Stimulated activated CD4-positive, alpha-beta T cell treated with anti-CD3 and anti-CD28 coated beads, Interleukin-12 subunit alpha, Interleukin-12 subunit beta, amount 100 ng/mL, for 24 hours (primary cell): ENCODE measurements at places on chromosomes 12 and 14.

GRCh38 chr14:104435147-104436046, 144.2 kb upstream of the C14orf180 start:
- no peak for DNase-seq

- DNase-seq: no peak
Measured at GRCh38 chr12:42570076-42570475, 19.5 kb downstream of the PRICKLE1 start.

DNA sequence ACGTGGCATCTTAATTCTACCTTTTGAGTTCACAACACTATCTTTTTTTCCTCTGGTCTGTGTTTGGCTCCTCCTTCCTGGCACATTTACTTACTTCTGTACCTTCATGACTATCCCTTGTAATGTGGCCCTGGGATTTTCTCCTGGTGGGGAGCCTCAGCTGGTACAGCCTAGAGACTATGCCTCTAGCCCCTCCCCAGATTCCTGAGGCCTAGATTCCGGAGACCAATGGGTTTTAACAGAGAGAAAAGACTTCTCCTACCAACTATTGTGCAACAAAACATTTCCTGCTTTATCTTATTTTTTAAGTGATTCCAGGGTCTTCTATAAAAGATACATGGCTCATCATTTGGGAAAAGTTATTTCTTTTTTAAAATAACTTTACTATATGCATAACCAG, 216.2 kb upstream of the KRR1 start:
- no peak for DNase-seq

GRCh38 chr12:7995266-7995963, 37.1 kb upstream of the FOXJ2 start:
- peak; percentile 83 for DNase-seq

DNA sequence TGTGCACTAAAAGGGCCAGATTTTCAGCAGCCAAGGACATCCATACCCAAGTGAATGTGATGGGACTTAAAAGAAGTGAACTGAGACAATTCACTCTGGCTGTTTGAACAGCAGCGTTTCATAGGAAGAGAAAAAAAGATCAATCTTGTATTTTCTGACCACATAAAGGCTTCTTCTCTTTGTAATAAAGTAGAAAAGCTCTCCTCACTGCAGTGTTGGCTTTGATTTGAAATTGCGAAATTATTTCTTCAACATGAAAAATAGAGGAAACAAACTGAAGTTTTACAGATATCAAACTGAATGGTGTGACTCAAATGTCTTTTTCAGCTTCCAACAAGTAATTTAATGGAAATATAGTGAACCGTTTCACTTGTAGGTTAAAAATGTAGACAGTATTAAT, 11.3 kb upstream of the KCNMB4 start:
- DNase-seq: no peak

DNA sequence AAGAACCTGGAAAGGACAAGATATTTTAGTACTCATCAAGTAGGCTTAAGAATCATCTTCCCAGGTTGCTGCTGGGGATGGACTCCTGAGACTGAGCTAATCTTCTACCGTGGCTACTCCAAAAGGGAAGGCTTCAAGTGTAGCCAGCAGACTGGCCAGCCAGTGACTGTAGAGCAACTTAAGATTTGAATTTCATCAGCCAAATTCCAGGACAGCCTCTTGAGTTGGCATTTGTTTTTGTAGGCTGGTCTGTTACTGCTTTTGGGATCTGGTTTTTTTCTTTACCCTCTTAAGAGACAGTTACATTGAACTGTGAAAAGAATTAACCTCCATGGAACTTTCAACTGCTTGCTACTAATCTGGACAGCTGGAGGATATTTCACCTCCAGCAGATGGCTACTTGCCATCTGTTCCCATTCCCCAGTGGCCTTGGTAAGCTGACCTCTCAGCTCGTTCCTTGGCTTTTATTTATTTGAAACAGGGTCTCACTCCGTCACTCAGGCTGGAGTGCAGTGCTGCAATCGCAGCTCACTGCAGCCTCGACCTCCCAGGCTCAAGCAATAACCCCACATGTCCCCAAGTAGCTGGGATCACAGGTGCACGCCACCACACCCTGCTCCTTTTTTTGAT, 20.7 kb downstream of the VTI1B start:
- DNase-seq: no peak
